Upper lobe of right lung (tissue), 1 donor: ENCODE measurements at places on chromosomes 1 and 21. TPM values are rescaled to one million over a fixed set of nuclear protein-coding genes. Genes with fewer than 3 reads are reported as not detected.

CBR1 gene
- 71.2 TPM for total RNA-seq

ZBTB18 gene
- 21.7 TPM for total RNA-seq

MCOLN3 gene
- 14.0 TPM for total RNA-seq

MYCL gene
- 3.6 TPM for total RNA-seq

DNA sequence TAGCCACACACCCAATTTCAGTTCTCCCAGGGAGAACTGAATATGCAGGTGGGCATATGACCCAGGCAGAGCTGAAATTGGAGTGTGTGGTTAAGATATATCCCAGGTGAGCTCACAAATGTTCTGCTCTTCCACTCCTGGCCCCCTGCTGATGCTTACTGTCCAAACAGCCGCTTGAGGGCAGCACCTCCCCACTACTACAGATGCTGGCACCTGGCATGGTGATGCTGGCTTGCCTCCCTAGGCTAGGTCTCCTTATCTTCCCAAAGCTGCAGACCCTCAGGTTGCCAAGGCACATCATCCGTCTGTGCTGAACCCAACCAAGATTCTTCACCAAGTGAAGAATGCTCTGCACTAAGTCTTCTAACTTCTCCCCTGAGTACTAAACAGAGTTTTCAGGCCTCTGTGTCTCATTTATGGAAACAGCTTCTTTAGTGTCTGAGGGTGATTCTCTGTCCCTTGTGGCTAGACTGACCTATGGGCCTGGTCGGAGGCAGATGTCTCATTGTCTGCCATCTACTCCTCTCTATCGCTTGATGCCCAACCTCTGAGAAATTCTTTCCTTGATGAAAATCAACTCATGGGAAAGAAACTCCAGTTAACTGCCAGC, 27.2 kb downstream of the XCL1 start:
- H3K4me3 ChIP-seq: no peak overlapping the region
- H3K27me3 ChIP-seq: no peaks in the 10 kb centered on the region
- H3K36me3 ChIP-seq: no peaks in the 10 kb centered on the region

GRCh38 chr1:243956450-243956849, 94.6 kb upstream of the ZBTB18 start:
- H3K27ac ChIP-seq: no peak overlapping the region
- no peaks in the 10 kb centered on the region for H3K36me3 ChIP-seq
- H3K4me3 ChIP-seq: no peak overlapping the region
- no peak for DNase-seq
- H3K4me1 ChIP-seq: no peaks in the 10 kb centered on the region

- H3K27ac ChIP-seq: no peak overlapping the region
- no peak for DNase-seq
- no peaks in the 10 kb centered on the region for H3K4me1 ChIP-seq
- no peak overlapping the region for H3K4me3 ChIP-seq
- peaks cover 13% of the 10 kb centered on the region for H3K36me3 ChIP-seq
These were observed 135.0 kb downstream of the ATP5PO start for GRCh38 chr21:33780631-33781030.
